Sciatic nerve (tissue), 2 donors: ENCODE measurements at places on chromosomes 16 and 17. TPM values are rescaled to one million over a fixed set of nuclear protein-coding genes. Genes with fewer than 3 reads are reported as not detected.

DNA sequence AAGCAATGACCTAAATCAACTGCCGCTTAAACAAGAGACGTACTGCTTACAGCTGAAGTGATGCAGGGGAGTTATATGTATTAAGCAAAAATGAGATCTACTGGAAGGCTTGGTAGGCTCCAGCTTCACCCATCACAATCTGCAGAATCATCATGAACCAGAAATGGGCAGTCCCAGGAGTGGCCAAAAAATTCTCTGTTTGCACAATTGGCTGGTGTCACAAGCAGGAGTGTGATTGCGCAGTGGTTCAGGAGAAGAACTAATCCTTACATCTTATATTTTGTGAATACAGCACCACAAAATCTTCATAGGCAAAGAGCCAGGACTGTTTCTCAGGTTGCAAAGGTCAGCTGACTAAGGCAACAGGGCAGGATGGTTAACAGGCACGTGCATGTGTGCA lies 75.9 kb downstream of the CES1 start:
- DNase-seq, result no peak

DNA sequence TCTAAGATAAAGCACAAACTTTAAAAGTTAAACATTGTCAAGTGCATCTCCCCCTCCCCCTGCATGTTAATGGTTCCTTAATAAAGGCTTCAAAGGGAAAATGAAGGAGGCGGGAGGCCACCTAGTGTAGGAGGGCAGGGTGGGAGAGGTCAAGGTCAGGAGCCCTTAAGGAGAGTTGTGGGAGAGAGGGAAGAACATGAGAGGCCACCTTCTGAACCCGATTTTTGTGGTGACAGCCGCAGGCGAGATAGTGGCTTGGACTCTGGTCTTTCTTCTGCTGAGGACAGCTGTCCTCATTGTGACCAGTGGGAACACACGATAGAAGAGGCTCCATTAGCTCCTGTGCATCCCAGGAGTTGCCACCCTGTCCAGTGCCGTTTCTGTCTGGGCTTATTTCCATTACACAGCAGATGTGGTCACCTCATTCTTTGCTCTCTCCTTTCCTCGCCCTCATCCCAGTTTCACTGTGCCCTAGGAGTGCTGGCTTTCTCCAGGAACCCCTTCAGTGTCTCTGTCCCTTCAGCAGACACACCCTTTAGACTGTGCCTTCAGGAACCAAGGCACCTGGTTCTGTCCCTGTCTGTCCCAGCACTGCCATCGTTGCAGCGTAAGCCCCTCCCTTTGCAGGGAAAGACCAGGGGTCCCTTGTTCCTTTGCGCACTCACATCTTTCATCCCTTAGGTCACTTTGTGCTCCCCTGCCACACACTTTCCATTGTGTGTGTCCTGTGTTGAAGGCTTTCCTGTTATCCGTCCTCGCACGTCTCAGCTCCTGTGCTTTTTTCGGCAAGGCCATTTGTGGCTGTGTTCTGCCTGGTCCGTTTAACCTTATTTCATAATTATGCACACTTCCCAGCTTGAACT lies 7.5 kb downstream of the SEC14L1 start:
- DNase-seq, result no peak

DNA sequence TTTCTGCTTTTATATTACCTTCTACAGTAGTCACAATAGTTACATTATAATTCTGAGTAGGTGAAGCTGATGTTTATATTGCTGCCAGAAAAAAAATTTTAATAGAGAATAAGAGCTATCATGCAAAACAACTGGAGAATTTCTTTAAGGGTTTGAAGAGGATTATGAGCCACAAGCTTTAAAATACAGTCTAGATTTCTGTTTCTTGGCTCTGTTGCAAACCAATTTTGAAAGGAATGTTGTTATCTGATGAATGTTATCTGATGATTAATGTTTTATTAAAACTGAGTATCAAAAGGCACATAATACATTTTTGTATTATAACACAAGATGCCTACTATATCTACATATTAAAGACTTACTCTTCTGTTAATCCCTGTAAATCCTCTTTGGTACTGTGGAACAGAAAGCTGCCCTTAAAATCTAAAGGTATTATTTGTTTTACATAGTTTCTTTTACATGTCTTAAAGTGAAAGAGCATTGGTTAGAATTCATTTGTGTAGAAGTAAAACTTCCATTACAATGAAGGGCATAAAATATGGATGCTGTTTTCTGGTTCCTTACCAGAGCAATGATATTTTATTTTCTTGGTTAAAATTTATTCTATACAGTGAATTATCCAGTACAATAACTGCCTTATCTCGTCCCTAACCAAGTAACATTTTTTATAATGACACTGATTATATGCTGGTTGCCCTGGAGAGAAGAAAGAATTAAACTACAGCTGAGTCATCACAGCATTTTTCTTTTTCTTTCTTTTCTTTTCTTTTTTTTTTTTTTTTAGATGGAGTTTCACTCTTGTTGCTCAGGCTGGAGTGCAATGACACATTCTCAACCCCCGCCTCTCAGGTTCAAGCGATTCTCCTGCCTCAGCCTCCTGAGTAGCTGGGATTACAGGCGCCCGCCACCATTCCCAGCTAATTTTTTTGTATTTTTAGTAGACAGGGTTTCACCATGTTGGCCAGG lies 205.7 kb downstream of the TANC2 start:
- DNase-seq, result no peak

DNA sequence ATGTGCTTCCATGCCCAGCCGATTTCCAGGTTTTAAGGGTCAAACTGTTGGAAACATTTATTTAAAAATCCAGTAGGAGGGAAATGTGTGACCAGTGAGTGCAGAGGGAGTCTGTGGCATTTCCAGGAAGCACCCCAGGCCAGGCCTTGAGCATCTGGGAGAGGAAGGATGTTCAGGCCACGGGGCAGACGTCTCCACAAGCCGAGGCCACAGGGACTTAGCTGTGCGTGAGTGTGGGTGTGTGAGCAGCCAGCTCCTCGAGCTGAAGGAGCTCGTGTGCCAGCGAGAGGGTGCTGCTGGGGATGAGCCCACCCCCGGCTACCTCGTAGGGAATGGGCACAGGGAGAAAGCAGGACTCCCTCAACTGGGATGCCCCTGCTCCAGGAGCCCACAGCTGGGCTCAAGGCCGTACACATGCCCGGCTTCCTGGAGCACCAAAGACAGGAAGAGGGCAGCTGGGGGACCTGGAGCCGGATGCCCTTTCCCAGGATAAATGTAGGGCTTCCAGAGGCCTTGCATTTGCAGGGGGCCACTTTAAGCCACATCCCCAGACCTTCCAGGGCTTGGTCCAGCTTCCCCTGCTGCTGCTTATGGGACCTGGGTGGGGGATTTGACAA lies 12.5 kb downstream of the NPTX1 start:
- DNase-seq, result no peak

- DNase-seq, result no peak
Measured at GRCh38 chr17:18143044-18143936, 34.7 kb downstream of the MYO15A start.

GRCh38 chr17:52837492-52837891 lies 679.0 kb upstream of the CA10 start:
- DNase-seq, result no peak

GRCh38 chr16:52786091-52786490 lies 239.1 kb upstream of the TOX3 start:
- DNase-seq, result no peak

DNA sequence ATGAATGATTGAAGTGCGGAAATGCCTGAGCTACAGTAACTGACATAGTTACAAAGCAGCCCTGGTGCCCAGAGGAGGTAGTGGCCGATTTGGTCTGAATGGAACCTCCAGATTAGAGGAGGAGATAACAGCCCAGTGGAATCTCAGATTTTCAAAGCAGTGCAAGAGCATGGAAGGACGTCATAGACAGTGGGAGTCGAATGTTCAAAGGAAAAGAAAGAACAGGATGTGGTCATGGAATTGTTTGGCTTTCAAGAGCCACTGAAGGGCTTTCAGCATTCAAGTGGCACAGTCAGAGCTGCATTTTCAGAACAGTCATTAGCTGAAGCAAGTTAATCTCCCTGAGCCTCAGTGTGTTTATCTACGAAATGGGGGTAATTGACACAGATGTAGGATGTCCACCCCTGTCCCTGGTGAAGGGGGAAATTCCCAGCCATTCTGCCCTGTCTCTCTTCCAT lies 104.6 kb upstream of the CACNG3 start:
- DNase-seq, result no peak

GRCh38 chr16:82631701-82632685 lies 5.2 kb downstream of the CDH13 start:
- DNase-seq, result no peak

GRCh38 chr16:35377142-35377541 lies 1917.7 kb downstream of the TP53TG3F start:
- DNase-seq, result no peak

GRCh38 chr16:86761111-86762031 lies 183.0 kb downstream of the FOXL1 start:
- peak; percentile 85 for DNase-seq

GRCh38 chr16:69190598-69190997 lies 3.6 kb downstream of the SNTB2 start:
- no peak for DNase-seq

The SLC47A1 gene
- total RNA-seq, result 8.0 TPM

The TMEM100 gene
- total RNA-seq, result 13.5 TPM

The B3GNT9 gene
- 13.9 TPM for total RNA-seq

The PRSS21 gene
- total RNA-seq, result 0.40 TPM

The CSHL1 gene
- total RNA-seq, result not detected
